Stimulated activated CD8-positive, alpha-beta memory T cell treated with anti-CD3 and anti-CD28 coated beads, Interleukin-2, amount 100 ng/mL, for 1 hour (primary cell): ENCODE measurements at places on chromosomes 2 and 18.

DNA sequence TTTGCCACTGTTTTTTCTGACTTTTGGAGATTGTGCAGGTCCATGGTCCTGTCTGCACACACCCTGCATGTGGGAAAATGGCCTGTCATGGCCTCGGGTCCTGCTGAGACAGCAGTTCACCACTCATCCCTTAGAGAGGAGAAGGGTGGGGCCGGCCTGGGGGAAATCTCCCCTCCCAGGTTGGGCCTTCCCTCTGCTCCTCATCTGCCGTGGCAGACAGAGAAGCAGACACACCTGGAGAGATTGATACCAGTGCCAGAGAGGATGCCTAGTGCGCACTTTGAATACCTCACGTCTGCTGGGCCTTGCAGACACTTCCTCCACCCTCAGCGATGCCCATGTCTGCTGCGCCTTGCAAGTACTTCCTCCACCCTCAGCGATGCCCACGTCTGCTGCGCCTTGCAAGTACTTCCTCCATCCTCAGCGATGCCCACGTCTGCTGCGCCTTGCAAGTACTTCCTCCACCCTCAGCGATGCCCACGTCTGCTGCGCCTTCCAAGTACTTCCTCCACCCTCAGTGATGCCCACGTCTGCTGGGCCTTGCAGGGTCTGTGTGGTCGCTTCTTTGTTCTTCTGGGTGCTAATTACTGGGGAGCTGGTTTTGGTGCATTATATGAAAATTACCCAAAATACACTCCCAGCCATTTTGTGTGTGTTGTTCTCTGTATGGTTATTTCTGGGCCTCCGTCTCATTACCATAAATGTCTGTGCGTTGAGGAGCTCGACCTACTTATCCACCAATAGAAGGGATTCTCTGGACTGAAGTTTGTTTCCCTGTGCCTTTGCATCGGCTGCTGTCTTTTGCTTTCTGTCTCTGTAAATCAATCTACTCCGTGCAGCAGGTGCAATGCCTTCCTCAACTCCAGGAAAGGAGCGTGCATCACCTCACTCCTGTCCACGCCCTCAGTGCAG is 186.9 kb upstream of the PXDN start:
- no peak for DNase-seq

GRCh38 chr2:238793306-238793705 is 54.6 kb upstream of the TWIST2 start:
- DNase-seq: no peak

- no peak for DNase-seq
Measured at GRCh38 chr18:74316257-74317170, 875 bp downstream of the C18orf63 start.

DNA sequence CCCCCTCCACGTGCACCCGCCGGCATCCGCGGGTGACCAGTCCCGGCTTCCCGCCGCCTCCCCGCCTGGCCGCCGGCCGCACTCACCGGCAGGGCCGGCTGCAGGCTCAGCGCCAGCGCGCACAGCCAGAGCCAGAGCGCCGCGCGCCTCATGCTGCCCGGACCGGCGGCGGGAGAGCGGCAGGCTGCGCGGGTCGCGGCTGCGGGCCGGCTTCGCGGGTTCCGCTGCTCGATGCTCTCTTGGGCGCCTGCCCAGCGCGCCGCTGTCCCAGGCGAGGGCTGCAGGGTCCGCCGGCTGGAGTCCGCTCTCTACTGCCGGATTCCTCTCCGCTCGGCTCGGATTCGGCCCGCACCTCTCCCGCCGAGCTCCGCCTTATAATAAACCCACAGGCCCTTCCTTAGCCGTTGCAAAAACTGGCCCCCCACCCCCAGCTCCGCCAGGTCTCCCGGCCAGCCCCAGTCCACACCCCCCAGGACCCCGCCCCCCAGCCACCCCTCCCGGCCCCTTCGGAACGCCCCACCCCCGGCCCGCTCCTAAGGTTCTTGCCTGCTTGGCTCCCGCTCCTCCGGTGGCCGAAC is at the start of gene SDC1:
TSS of gene SDC1 (minus strand) at position 415 of the 578 bp plus-strand sequence. CDS start at position 152, 263 bp downstream.
- no peak for DNase-seq

DNA sequence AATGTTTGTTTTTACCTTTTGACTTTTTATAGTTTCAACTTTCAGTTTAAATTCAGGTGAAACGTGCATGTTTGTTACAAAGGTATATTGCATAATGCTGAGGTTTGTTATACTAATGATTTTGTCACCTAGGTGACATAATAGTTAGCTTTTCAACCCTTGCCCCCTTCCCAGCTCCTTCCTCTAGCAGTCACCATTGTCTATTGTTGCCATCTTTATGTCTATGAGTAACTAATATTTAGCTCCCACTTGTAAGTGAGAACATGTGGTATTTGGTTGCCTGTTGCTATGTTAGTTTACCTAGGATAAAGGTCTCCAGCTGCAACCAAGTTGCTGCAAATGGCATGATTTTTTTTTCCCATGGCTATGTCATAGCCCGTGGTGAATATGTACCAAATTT is 322.3 kb upstream of the SETBP1 start:
- DNase-seq: no peak
